ENCODE measurements at places on chromosomes 7 and 10.

DNA sequence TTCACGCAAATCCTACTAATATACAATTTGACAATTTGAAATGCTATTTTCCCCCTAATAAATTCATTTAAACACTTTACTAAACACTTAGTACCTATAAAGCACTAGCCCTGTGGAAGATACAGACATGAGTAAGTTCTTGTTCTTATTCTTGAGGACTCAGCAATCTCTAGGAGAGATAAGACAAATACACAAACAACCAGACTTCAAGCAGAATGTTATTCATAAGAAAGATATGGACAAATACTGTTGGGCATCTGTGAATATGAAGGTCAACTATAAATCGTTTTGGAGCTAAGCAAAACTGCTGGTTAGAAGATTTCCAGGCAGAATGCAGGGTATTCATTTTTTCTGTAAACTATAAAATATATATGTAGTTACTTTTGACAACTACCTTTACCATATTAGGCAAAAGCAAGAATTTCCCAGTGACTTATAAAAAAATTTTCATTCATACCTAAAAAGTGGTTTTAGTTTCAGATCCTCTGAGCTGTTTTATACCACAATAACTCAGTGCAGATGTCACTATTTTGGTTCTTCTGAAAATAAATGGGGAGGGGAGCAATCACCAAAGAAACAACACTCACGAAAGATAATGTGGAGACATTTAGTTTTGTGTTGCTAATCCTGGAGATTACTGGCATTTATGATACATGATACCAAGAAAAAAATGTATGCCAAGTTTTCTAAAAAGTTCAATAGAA is 3.8 kb downstream of the VPS41 start:
- DNase-seq, result no peak

GRCh38 chr10:101292194-101293006 is 61.6 kb upstream of the BTRC start:
- DNase-seq, result peak; percentile 49

- DNase-seq, result no peak
These were observed 94.0 kb upstream of the STEAP1B start for GRCh38 chr7:22594020-22594419.

GRCh38 chr10:59381687-59382086 is 19.3 kb upstream of the FAM13C start:
- no peak for DNase-seq

GRCh38 chr7:3585826-3586225 is 284.8 kb downstream of the SDK1 start:
- no peak for DNase-seq

- DNase-seq, result no peak
These were observed 190.0 kb upstream of the LYZL2 start for GRCh38 chr10:30819341-30820181.

GRCh38 chr10:8061274-8062211 is 7.1 kb downstream of the GATA3 start:
- DNase-seq, result no peak

DNA sequence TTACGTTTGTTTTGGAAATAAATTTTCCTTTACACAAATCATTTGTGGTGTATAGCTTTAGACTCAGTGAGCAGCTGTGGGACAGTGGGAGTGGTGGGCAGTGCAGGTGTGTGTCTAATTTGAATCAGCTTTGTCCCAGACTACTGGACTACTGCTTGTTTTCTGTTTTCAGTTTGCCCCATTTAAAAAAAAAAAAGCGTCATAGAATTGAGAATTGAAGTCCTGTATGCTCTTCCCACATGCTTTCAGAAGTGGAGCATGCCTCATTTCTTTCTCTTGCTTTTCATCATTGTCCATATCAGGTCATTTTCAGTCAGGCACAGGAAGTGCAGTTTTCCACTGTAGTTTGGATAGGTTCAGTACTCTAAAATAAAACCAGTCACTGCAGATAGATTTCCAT is 66.1 kb downstream of the SHH start:
- DNase-seq, result no peak

DNA sequence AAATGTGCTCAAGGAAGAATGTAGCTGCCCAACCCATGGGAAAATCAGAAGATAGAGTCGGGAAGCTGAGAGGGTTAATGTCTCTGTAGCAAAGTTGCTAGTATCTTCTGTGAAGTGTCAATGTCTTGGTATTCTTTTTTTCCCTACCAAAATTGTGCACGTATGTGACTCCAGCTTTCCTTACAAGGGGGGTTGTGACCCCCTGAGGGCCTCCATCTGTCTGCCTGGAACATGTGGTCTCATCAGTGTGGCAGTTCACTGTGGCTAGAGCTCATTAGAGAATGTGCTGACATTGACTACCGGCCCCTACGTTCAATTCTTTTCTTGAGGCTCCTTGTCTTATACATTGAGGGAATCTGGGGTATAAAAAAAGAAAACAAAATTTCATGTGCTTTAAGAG is 725.2 kb upstream of the CELF2 start:
- no peak for DNase-seq

DNA sequence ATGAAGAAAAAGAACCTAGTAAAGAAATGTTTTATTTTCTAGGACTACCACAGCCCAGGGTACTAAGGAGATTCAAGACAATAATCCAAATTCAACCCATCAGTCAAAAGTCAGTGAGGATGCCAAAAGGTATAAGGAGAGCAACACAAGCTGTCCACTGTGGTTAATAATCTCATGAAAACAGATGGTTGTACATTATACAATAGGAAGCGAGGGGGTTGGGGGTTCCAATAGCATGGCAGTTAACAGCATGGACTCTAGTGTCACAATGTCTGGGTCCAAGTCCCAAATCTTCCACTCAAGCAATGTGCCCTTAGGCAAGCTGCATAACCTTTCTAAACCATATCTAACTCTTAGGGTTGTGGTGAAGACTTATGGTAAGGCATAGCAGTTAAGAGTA is 35.1 kb downstream of the BRAF start:
- no peak for DNase-seq

DNA sequence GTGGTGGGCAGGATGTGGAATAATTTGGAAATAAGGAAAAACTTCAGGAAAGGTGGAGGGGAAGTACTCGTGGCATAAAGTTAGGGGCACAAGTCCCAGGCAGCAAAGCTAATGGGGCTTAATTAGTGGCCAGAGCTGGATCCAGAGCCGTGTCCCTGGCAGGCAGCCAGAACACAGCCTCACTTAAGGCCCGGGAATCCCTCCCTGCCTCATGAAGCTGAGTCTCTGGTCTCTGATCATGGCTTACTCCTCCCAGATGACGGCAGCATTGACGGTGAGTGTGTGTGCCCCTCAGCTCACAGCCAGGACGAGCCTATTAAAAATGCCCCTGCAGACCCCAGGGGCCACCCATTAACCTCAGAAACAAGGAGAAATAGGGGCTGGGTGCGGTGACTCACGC is 48.2 kb upstream of the NPTX2 start:
- no peak for DNase-seq

DNA sequence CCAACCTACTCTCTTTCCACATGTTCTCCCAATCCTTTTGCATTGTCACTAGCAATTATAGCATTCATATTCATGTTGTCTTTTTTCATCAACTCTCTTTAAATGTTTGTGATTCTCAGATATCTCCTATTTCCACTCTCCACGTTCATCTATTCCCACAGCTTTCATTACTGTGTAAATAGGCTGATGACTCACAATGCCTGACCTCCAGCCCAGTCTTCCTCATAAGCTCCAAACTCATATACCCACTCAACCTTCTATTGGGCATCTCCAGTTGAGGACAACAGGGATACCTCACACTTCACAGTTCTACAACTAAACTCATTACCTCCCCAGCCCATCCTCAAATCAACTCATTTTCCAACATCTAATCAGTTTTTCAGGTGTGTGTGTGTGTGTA is 194.1 kb downstream of the DGKI start:
- DNase-seq, result no peak

GRCh38 chr10:91190388-91190870 is 30.0 kb upstream of the PCGF5 start:
- no peak for DNase-seq

DNA sequence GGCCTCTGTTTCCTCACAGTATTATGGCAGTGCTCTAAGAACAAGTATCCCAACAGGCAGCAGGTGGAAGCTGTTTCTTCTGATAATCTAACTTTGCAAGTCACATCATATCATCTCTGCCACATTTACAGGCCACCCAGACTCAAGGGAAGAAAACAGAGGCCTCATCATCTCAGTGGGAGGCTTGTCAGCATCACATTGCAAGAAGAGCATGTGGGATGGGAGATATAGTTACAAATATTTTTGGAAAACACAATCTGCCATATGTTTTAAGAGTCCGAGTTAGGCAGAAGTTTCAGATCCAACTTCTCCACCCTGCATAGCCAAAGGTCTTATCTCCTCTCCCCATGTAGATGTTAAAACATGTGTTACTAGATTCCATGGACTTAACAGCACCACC is 130.4 kb upstream of the PDE1C start:
- no peak for DNase-seq

GRCh38 chr10:44386546-44387052 is 1.7 kb upstream of the CXCL12 start:
- no peak for DNase-seq

- peak; percentile 25 for DNase-seq
These were observed 389.6 kb downstream of the GALNT17 start for GRCh38 chr7:71521506-71521905.

DNA sequence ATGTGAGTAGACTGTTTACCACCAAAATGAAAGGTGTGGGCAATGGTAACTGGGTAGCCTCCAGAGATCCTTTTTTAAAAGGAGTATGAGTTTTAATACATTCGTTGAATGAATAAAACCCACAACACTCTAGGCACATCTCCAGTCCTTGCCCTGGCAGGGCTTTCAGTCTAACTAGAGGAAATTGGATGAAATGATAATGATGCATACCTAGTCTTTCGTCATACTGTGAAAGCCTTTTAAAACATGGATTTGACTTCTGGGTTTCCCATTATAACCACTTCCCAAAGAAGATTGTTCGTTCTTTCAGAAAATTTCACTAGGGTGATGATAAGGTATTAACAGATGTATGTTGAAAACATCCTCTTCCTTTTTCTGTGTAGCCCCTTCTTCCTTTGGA is 110.8 kb downstream of the REEP3 start:
- no peak for DNase-seq

DNA sequence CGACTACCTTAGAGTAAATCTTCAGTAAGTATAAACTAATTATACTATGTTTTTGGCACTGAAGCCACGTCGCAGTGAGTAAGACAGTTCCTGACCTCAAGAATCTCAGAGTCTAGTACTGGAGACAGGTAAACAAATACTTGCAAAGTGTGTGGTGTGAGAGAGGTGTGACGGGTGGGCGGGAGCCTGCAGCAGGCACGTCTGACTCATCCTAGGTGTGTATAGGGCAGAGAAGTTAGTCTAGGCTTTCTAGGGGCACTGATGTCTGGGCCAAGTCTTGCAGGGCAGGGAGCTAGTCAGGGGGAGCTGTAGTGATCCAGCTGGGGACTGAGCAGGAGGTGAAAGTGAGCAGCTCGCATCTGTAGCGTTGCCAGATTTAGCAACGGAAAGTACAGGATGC is 35.9 kb upstream of the SFTPD start:
- DNase-seq, result no peak

- DNase-seq, result no peak
These were observed 9.0 kb downstream of the FAM204A start for GRCh38 chr10:118332948-118333710.

- DNase-seq, result no peak
These were observed 36.6 kb upstream of the CREB5 start for GRCh38 chr7:28375729-28376128.

- DNase-seq, result no peak
These were observed 13.0 kb upstream of the RUNDC3B start for GRCh38 chr7:87615197-87615596.

GRCh38 chr7:117870448-117871130 is 2.7 kb downstream of the CTTNBP2 start:
- no peak for DNase-seq

- DNase-seq, result no peak
These were observed 127.7 kb downstream of the SPAG6 start for GRCh38 chr10:22473044-22473443.

DNA sequence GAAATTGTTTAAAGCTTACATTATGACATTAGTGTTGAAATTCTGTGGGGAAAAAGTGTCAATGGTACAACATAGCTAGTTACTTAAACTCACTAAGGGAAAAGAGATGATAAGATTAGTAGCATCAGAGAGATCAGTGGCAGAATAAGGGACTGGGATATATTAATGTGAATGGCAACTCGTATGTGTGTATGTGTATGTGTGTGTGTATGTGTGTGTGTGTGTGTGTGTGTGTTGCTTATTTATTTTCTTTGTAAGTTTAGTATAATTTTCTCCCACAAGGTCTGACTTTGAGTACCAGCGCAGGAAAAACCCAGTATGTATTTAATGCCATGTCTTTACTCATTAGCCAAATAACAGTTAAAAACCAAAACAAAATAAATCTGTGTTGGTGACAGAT is 256.1 kb downstream of the ARHGAP21 start:
- no peak for DNase-seq

GRCh38 chr7:44974549-44974948 is 4.3 kb downstream of the MYO1G start:
- DNase-seq, result no peak

GRCh38 chr7:96778263-96778662 is 68.6 kb upstream of the SEM1 start:
- no peak for DNase-seq

GRCh38 chr10:35699848-35700486 is 57.9 kb upstream of the FZD8 start:
- DNase-seq, result no peak

- no peak for DNase-seq
These were observed 15.2 kb downstream of the OAT start for GRCh38 chr10:124403548-124403947.

- DNase-seq, result no peak
These were observed 195.6 kb downstream of the TNS3 start for GRCh38 chr7:47386273-47386835.

DNA sequence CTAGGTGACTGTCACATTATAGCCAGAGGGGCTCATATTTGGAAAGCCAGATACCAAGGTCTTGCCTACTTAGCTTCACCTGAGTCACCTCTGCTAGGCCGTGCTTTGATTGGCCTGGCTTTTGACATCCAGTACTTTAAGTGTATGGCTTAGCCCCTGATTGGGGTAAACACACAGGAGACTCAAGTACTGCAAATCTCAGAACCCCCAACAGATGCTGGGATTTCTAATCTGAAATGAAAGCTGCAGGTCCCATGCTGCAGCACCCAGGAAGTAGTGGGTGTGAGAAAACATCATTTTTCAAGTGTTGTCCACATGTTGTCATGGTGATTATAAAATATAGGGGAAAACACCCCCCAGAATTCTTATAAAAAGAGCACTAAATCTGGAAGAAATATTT is 76.2 kb downstream of the WIPF3 start:
- no peak for DNase-seq

Measured in D721Med (cell line).